ENCODE measurements at places on chromosomes 5 and 9.

DNA sequence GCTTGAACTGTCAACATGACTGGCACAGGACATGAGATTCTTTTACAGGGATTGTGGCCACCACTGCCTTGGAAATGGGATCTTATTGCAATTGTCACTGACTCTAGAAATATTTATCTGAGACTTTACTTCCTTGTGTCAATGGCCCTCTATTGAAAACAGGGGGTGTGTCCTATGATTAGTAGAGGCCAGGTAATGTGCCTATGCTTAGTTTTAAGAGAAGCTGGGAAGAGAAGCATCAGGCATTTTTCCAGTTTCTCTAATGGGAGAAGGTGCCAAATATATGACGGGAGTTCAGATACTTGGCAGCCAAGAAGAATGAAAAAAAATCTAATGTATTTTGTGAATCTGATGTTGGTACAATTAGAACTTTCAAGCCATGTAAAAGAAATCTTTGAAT is 73.9 kb upstream of the VCAN start:
- no peak for DNase-seq

DNA sequence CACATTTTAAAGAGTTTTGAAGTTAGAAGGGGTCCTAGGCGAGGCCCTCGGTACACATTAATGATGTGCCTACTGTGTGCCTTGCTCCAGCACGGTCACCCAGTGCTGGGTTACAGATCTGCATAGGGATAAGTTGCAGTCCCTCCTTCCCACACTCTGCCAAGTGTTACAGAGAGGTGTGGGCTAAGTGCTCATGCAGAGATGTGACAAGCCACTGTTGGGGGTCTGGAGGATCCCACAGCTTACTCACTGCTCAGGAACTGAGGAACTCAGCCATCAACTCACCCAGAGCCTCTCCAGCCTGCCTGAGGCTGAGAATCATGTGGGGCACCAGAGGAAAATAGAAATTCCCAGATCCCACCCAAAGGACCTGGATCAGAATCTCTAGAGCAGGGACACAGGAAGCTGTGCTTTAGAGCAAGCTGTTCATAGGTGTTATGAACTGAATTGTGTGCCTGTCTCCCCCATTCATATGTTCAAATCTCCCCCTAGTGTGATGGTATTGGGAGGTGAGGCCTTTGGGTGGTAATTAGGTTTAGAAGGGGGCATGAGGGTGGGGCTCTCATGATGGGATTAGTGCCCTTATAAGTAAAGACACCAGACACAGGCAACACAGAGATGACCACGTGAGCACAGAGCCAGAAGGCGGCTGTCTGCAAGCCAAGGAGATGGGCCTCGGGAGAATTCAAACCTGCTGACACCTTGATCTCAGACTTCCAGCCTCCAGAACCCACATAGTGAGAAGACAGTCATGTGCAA is 164.1 kb downstream of the HSD17B3 start:
- peak; percentile 21 for DNase-seq

DNA sequence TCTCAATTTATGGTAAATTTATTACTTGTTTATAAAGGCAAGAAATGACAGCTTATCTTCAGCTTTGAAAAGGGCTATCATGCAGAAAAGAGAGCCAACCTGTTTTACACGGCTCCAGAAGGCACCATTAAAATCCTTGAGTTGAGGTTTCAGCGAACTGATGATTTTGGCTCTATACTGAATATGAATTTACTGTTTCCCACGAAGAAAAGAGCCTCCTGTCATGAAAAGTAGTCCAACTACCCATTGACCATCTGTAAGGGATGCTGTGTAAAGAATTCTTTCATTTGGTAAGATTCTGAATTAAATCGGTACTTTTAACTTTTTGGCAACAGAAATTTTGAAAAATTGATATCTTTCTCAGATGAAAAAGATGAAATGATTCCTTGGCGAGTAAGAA is 657.6 kb upstream of the ZNF608 start:
- DNase-seq: no peak

- no peak for DNase-seq
Measured at GRCh38 chr5:17190799-17191391, 26.5 kb upstream of the BASP1 start.

GRCh38 chr9:72540348-72540873 is 19.0 kb downstream of the TMC1 start:
- peak; percentile 80 for DNase-seq

GRCh38 chr5:36644727-36645126 is 38.3 kb downstream of the SLC1A3 start:
- no peak for DNase-seq

DNA sequence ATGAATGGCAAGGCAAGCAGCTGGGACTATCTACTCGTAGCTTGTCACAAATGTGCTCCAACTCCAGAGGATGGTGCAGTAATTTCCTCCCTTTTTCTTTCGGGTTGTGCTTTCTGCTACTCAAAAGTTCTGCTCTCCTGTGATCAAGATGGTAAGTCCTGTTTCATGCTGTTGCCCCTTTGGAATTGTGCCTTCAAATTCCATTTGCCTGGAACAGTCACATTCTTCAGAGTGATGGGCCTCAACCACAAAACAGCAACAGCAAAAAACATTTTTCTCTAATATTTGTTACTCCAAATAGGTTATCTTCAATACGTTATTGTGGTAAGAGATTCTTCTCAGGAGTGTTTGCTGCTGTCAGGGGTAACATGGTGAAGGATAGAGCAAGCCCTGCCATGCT is 209.3 kb downstream of the PALM2AKAP2 start:
- DNase-seq: peak; percentile 17

DNA sequence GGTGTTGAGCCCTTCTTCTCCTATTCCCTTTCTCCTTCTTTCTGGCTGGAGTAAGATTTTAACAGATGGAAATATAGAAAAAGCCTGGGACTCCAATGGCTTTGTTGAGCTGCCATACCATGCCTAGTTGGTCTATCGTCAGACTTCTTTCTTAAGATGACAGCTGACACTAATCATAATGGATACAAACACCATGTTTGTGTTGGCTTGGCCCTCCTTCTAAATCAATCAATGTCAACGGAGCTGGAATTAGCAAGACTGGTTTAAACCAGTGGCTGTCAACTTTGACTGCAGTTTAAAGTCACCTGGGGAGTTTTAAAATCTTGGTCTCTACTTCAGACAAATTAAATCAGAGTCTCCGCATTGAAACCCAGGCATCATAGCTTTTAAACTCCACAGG is 264.5 kb upstream of the PRR16 start:
- DNase-seq: no peak

DNA sequence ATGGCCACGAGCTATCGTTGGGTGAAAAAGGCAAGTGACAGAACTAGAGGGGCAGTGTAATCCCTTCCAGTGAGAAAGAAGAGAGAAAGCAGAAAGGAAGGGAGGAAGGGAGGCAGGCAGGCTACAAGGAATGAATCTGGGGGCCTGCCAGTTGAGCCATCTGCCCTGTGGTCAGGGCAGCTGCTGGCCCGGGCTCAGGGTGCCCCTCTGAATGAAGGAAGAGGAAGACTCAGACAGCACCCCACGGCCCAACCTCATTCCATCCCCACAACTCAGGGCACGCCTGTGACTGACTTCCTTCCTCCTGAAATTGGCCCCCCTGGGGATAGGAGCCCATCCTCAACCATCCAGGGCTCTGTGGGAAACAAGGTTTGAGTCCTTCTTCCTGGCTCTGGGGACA is 20.3 kb upstream of the FLT4 start:
- DNase-seq: no peak

- peak; percentile 37 for DNase-seq
Measured at GRCh38 chr5:9233712-9234111, 312.2 kb downstream of the SEMA5A start.

- peak; percentile 35 for DNase-seq
Measured at GRCh38 chr9:88628114-88628513, 93.1 kb downstream of the NXNL2 start.

GRCh38 chr9:33158843-33159776 is 8.0 kb downstream of the B4GALT1 start:
- no peak for DNase-seq

DNA sequence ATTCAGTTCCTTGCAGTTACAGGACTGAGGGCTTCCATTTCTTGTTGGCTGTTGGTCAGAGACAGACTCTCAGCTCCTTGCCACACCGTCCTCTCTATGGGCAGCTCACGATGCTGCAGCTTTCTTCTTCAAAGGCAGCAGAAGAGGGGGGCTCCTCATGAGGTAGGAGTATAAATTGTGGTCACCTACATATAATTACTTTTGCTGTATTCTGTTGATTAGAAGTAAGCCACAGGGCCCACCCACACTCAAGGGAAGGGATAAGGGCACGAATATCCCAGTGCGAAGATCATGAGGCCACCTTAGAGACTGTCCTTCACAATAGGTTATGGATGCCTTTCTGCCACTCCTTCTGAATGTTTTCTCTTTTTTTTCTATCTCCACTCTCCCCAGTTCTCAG is 43.7 kb upstream of the OSMR start:
- DNase-seq: no peak

GRCh38 chr5:57532513-57533497 is 50.2 kb upstream of the ACTBL2 start:
- DNase-seq: peak; percentile 45

- DNase-seq: no peak
Measured at GRCh38 chr9:124797343-124798103, 20.6 kb downstream of the OLFML2A start.

DNA sequence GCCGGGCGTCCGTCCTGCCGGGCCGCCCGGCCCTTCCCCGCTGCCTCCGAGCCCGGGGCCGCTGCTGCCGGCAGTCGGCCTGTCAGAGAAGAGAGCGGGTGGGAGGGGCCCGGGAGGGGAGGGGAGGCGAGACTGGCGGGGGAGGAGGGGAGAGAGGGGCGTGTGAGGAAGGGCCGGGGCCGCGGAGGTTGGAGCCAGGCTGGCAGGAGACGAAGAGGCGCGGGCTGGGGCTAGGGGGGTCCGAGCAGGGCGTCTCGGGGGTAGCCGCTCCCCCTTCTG is 570 bp downstream of the CREBRF start:
- peak; percentile 62 for DNase-seq

GRCh38 chr9:70602321-70603019 is 188.0 kb upstream of the KLF9 start:
- peak; percentile 78 for DNase-seq

- no peak for DNase-seq
Measured at GRCh38 chr9:93592643-93593021, 16.2 kb downstream of the PHF2 start.

GRCh38 chr9:22645893-22646292 is 199.3 kb downstream of the DMRTA1 start:
- no peak for DNase-seq

GRCh38 chr5:134547066-134547465 is 21.6 kb downstream of the JADE2 start:
- no peak for DNase-seq

DNA sequence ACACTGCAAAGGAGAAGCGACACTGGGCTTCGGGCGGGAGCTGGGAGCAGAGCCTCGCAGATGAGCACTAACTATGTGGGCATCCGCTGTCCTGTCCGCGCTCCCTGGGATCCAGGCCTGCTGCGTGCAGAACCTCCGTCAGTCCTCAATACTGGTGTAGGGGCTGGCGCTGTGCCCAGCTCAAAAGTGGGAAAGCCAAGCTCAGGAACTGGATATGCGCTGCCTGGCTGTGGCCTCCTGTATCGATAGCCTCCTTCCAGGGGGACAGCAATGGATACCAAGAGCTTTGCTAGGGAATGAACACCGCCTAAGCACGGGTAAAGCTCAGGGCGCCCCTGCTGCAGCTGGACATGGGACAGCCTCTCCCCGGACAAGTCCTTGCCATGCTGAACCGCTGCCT is 270.4 kb downstream of the NSG2 start:
- no peak for DNase-seq

- DNase-seq: no peak
Measured at GRCh38 chr5:93569300-93570160, 11.5 kb downstream of the NR2F1-AS1 start.

- peak; percentile 83 for DNase-seq
Measured at GRCh38 chr9:121686930-121687541, 35.6 kb downstream of the DAB2IP start.

DNA sequence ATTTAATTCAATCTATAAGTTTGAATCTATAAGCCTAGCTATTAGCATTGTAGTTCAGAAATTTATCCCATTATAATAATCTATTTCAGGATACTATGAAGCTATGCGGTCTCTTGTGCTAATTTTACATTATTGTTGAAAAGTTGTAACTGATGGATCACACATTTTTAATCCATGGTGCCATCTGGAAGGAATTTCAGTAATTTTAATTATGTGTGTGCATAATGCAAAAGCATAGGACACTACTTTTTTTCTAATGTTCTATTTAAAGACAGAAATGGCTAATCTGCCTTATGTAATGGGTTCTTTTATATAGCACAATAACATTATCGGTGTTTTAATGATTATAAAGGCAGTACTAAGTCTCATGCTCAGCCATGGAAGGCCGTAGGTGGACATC is 90.6 kb downstream of the HOMER1 start:
- DNase-seq: no peak

DNA sequence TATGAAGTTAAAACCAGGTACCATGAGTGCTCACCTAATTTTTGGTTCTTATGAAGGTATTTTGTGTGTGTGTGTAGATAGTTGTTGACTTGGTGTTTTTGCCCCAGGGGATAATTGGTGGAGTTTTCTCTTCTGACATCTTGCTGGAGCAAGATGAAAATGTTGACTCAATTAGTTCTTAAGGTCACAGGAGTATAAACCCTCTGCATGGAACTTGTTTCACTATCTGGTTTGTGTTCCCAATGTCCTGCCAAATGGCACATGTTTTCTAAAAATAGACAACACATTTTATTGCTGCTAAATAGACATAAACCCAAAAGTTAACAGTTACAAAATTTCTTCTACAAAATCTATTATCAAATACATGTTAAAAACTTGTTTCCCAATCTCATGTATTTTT is 180.9 kb downstream of the FAM170A start:
- no peak for DNase-seq

- no peak for DNase-seq
Measured at GRCh38 chr5:1051366-1051720, 42.7 kb downstream of the NKD2 start.

GRCh38 chr5:56071470-56071869 is 76.7 kb upstream of the IL6ST start:
- DNase-seq: no peak

DNA sequence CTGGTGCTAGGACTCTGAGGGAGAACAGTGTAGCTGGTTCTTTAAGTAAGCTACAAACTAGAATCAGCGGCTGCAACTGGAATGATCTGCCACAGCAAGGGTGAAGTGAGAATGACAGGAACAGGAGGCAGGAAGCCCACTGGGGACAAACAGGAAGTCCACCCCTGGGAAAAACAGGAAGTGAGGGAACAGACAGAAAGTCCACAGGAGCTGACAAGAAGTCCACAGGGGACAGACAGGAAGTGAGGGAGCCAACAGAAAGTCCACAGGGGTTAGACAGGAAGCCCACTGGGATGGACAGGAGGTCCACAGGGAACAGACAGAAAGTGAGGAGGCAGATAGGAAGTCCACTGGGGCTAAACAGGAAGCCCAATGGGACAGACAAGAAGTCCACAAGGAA is 15.5 kb downstream of the ADAMTS16 start:
- DNase-seq: no peak

DNA sequence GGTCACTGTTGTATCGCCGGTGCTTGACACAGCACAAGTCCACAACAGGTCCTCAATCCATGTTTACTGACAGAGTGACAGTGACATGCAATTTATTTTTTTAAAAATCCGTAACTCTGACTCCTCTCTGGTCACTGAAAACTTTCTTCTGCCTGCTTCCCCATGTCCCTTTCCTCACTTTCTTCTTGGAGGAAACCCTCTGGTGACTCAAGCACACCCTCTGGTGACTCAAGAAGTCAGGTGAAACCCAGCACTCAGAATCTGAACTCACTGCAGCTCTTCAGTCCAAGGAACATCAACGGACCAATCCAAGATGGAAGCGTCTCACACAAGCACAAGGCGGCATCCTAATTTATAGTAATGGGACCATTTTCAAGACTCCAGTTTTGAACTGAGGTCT is 245.9 kb downstream of the FSTL4 start:
- no peak for DNase-seq
